Stimulated activated memory B cell treated with anti-CD40 and anti-IgM and Interleukin-4, amounts not matched to agents 10 μg/mL and 1 μg/mL and 100 μg/mL, for 72 hours (primary cell): ENCODE measurements at places on chromosomes 4 and X.

DNA sequence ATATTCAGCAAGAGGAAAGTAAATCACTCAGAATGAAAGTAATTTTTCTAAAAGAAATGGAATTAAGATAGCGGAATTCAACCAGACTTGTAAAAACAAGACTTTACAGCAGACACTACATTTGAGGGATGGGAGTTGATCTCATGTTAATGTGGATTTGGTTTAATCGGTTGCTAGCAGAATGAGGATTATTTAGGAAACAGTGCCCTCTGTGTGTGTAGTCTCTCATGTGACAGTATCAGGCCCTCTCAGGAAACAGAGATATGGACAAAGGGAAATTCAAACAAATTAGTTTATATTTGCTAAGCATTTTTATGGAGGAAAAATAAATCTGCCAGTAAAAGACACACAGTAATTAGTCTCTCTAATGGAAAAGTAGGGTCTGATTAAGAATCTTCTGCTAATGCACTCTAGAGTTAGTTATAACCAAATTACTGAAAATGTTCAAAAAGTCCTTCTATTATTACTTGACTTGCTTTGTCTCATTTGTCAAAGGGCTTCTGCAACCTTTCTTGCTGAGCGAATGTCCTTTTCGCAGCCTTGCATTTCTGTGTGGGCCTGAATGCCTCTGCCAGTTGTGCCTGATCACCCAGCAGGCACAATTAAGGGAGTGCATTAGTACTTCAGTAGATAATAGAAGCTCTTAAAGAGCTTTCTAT, 1282.3 kb upstream of the TENM3 start:
- ATAC-seq = no peak

DNA sequence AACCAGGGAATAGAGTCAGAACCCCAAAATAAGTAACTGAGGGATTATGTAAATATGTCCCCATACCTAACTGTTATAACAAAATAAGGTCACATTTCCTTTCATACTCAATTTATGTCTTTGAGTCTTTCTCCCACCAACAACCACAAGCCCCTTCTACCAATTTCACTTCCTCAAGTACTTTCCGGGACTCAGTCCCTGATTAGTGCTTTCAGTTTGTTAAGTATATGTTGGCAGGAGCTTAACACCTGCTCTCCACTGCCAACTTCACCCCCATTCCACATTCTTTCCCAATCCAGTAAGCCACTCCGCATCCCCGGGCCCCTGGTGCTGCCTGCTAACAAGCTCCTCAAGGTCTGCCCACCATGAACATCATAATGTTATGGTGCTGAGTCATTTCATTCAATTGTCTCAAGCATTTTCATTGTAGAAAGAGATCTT, 71.3 kb upstream of the SPRY1 start:
- peak; percentile 88 for ATAC-seq

DNA sequence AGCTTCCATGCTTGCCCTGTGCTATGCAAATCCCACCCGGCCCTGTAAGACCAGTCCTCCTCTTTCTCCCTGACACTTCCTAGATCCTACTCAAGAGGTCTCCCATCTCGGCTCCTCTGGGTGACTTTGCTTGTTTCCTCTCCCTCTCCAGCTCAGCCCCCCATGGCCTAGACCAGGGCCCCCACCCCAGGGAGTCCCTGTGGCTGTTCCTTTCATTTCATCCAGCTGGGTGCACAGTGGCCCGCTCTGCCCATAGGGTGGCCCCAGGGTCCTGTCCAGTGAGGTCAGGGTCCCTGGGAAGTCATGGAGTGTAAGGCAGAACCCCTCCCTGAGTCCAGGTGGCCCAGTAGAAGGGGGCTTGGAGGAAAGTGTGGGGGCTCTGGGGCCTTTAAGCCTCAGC, 52.3 kb upstream of the NKX1-1 start:
- no peak for ATAC-seq

GRCh38 chrX:10350981-10351380, 194.2 kb downstream of the CLCN4 start:
- no peak for ATAC-seq

DNA sequence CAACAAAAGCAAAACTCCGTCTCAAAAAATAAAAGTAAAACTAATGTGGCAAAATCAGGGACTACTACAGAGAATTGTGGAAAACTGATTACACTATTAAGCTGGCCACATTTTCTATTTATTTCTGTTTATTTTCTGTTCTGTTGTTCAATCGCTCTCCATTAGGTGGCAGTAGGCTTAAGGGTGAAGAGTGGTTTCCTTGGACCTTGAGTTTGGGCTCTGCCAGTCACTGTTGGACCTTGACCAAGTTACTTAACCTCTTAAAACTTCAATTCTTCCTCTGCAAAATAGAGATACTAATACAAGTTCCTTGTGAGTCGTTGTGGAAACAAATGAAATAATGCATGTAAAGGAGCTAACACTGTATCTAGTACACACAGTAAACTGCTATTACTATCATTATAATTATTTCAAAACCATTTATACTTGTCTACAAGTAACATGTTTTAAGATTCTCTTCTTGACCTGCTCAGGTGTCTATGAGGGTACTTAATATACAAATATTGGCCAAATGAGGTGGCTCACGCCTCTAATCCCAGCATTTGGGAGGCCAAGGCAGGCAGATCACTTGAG, 15.2 kb downstream of the HSD17B11 start:
- ATAC-seq = no peak

DNA sequence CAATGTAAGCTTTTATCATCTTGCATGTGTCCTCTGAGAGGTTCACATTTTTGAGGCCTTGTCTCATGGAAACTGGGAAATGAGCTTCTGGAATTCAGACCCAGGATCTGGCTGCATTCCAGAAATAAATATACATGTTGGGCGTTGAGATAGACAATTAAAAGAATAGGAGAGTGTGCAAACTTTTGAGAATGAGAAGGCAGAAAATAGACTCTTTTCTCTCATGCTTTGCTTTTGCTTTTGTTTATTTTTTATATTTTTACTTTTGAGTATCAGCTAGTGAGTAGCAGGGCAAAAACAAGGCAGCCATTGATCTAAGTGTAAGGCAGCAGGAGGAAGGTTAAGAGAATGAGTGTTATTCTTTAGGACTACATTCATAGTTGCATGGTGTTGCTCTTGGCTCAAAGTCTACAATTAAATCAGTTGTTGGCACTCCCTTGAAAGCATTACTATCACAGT, 12.4 kb downstream of the SHROOM3 start:
- ATAC-seq = no peak

DNA sequence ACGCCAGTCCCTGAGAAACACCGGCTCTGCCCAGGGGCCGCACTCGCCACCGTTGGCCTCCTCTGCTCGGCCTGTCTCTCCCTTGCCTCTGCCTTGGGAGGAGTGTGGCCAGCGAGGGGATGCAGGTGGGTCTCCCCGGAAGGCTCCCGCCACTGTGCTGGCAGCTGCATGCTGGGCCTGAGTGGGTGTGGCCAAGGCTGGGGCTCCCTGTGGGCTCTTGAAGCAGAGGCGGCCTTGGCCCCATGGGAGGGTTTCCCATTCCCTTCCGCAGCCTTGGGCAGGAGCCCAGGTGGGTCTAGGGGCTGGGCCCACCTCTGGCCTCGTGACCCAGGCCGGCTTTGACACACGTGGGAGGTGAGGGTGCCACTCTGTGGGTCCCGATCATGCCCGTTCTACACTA, 19.1 kb downstream of the FGFRL1 start:
- no peak for ATAC-seq
